ENCODE measurements at places on chromosomes 13 and 19.

DNA sequence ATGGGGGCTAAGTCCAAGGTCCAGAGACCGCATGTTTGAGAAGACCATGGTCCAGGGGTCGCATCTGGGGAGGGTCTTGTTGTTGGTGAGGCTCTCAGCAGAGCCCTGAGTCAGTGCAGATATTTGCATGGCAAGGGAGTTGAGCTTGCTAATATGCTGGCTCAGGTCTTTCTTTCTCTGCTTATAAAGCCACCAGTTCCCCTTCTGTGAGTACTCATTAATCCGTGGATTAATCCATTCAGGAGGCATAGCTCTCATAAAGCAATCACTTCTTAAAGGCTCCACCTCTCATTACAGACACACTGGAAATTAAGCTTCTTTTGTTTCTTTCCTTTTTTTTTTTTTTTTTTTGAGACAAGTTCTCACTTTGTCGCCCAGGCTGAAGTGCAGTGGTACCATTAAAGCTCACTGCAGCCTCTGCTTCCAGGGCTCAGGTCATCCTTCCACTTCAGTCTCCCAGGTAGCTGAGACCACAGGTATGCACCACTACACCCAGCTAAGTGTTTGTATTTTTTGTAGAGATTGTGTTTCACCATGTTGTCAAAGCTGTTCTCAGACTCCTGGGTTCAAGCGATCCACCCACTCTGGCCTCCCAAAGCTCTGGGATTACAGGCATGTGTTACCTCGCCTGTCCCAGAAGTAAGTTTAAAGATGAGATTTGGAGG, 216.4 kb downstream of the SLITRK5 start:
- DNase-seq = peak; percentile 54

- DNase-seq = no peak
Observed at GRCh38 chr13:28325022-28325421, 169.9 kb downstream of the FLT1 start.

DNA sequence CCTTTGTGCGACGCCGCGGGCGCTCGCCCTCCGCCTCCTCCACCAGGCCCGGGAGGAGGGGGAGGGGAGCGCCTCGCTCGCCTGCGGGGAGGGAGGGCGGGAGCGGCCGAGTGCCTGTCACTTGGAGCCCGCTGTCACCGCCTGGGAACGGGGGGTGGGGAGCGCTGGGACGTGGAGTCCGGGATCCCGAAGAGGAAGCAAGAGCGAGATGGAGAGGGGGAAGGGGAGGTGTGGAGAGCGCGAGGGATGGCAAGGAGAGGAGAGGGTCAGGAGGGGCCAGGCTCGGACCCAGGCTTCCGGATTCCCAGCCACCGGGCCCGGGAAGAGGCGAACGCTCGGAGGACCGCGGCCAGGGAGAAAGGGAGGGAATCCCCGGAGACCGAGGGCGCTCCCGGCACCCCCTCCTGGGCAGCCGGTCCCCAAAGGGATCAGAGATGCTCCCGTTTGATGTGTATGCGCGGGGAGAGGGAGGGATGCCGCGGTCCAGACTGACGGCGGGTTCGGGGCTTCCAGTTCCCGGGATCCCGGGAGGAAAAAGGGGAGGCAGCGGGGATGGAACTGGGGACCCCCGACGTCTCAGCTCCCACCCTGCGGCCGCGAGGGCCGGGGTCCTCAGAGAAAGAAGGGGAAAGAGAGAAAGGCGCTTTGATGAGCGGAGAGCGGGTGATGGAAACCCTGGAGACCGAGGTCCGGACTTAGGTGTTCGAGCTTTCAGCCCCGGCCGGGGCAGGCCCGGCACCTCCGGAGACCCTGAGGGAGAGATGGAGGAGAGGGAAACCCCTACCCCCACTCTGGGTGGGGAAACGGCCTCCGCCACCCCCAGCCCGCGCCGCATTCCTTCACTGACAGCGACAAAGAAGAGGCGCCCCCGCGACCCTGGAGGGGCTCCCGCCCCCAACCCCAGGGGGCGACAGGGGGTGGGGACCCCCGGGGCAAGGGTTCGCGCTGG, 4.7 kb upstream of the DPF1 start:
- no peak for DNase-seq

DNA sequence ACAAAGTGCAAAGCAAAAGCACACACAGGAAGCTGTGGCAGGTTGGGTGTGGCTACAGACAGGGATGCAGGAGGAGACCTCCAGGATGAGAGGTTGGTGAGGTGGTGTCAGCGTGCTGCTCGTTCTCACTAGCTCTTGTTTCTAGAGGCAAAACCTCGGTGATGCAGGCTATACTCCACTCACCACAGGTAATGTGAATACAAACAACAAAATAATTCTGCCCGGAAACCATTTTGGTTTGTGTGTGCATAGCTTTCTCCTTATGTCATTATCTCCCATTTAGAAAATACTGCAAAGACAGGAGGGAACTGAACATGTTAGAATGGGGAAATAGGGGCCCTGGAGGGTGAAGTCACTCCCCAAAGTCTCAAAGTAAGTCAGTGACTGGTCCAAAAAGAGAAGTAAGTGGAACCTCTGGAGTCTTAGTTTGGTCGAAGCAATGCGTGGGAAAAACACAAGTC, 9.4 kb downstream of the LCP1 start:
- DNase-seq = no peak

DNA sequence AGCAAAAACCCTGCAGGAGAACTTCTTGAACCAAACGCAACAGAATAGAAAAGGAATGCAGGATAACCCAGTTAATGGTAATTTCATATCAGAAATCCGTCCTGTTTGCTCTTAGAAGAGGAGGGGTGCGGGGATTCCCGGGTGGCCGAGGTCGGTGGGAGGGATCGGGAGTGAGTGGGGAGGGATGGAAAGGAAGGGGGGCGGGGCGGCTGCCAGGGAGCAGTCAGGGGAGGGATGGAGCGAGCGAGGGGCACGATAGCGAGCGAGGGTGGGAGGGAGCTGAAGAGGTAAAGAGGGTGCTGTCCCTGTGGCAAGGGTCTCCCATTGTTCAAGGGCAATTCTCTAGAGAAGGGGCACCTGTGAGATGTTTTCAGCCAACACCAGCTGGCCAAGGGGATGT, 26.5 kb downstream of the CD177 start:
- no peak for DNase-seq

All from D341Med (cell line).